ENCODE measurements at places on chromosomes 1 and 21.

DNA sequence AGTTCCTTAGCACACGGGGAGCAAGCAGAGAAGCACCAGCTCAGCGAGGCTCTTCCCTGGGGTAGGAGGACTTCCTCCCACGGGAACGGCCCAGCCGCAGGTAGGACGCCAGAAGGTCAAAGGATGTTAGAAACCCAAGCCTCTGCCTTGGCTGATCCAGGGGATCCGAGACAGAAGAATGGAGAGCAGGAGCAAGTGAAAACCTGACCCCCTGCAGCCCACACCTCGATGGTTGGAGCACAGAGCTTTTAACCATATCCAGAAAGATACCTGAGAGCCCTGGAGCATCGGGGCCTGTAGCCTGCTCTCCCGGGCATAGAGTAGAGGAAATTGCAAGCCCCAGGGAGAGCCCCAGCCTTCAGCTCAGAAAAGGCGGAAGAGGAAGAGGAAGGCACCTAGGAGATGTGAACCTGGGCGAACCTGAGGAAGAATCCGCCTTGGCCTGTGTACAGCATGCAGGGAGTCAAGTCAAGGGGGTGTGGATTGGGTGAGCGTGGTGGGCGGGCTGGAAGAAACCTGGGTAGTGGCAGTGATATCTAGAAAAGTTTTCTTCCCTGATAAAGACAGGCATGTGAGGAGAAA, 76.3 kb downstream of the PSMG1 start:
- DNase-seq, result no peak

GRCh38 chr1:1259119-1259488, 12.6 kb upstream of the C1QTNF12 start:
- DNase-seq, result no peak

GRCh38 chr1:54425152-54425584, 19.0 kb upstream of the SSBP3 start:
- DNase-seq, result no peak

DNA sequence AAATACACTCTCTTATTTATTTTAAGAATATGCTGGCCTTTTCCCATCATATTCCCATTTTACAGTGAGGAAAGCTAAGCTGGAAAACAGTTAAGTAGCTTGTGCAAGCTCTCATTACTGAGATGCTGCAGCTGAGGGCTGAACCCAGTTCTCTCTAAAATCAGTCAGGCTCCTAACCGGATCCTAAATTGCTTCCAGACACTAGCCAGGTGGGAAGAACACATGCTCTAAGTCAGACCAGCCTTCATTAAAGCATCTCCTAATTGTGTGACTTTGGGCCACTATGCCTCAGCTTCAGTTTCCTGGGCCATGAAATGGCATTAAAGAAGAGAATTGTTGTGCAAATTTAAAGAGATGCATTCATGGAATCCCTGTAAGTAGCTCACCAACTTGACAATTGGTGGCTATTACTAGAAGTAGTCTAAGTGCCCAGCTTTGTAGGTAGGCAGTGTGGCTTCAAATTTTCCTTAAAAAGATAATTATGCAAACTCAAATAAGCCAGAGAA, 228.4 kb downstream of the DAB1 start:
- DNase-seq, result no peak

- no peak for DNase-seq
Measured at GRCh38 chr1:116513956-116514355, 56.9 kb downstream of the CD58 start.

- DNase-seq, result no peak
Measured at GRCh38 chr1:176754676-176755075, 291.7 kb downstream of the PAPPA2 start.

- DNase-seq, result no peak
Measured at GRCh38 chr1:41677620-41678019, 193.1 kb upstream of the EDN2 start.

DNA sequence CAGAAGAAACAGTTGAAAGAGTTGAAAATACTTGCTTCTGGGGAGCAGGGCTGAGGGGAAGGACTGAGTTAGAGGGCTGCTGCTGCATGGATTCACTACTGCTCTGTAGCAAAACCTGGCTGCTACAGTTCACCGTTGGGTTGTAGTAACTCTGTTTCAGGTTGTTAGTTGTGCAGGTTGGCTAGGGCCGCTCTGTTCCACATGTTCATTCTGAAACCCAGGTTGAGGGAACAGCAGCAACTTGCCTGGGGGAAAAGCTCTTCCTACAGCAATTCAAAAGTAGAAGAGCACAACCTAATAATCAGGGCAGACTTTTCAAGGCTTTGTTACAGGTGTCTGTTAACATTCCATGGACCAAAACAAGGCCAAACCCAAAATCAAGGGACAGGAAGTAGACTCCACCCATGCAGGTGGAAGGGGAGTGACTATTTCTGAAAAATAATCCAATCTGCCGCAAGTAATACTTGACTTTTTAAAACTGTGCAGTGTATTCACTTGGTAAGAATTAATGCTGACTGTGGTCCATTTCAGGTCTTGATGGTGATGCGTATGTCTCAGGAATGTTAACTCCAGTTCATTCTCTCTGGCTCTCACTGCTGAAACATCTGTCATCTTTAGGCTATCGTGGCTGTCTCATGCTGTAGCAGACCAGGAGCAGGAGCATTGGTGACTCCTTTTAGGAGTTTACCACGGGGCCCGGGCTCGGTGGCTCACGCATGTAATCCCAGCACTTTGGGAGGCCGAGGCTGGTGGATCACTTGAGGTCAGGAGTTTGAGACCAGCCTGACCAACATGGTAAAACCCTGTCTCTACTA, 5.1 kb upstream of the PARK7 start:
- DNase-seq, result no peak

GRCh38 chr1:183609759-183610452, 19.6 kb upstream of the NCF2 start:
- no peak for DNase-seq

DNA sequence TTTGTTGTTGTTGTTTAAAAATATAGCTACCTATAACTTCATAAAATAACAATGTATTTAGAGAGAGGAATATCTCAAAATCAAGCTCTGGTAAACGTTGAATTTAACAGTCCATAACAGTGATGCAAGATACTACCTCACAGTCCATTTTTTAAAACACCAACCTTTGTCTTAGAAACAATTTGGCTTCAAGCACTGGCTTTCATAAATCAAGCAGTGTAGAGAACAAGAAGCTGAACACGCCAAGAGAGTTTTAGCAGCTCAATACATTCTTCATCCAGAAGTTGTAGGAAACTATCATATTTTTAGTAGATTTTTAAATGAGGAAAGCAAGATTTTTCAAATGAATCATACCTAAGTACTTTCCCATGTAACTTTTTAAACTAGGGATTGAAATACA, 334.3 kb upstream of the ADAMTS5 start:
- DNase-seq, result no peak

GRCh38 chr1:47703981-47704596, 266.2 kb downstream of the FOXD2 start:
- DNase-seq, result no peak

- DNase-seq, result no peak
Measured at GRCh38 chr1:68470388-68470970, 20.7 kb upstream of the RPE65 start.

GRCh38 chr1:12184008-12184681, 17.4 kb downstream of the TNFRSF1B start:
- no peak for DNase-seq

GRCh38 chr1:188941986-188942385, 1535.7 kb downstream of the BRINP3 start:
- no peak for DNase-seq

GRCh38 chr1:4170548-4171340, 270.7 kb upstream of the C1orf174 start:
- no peak for DNase-seq

DNA sequence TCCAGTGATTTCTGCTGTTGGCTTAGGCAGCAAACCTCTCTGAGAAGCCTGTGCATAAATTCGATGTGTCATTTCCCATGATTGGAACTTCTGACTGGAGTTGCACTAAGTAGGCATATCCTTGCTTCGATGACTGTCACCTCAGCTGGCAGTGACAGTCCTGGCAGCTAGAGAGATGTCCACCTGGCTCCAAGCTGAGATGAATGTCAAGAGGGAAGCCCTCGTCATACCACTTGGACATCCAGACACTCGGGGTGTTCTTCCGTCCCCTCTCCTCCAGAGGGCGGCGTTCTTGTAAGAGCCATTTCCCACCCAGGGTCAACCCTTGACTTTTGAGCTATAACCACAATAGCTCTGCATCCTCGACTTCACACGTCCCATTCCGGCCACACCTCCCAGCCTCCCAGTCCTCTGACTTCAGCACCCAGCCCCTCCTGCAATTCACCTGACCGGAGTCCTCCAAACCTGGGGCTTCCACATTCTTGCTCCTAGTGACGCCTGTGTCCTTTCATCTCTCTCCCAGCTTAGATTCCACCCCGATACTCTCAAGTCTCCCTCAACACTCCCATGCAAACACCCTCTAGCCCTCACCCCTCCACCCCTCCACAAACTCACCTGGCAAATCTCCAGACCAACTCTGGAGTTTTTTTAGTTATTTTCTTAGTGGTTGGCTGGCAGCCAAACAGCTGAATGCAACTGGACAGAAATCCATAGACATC, 17.3 kb downstream of the CA6 start:
- no peak for DNase-seq

GRCh38 chr1:154174654-154175053, 17.2 kb downstream of the TPM3 start:
- DNase-seq, result no peak

- no peak for DNase-seq
Measured at GRCh38 chr1:26728645-26729044, 32.8 kb downstream of the ARID1A start.

- no peak for DNase-seq
Measured at GRCh38 chr1:227901239-227901905, 46.4 kb downstream of the WNT9A start.
